Fibroblast of skin of left biceps (primary cell): ENCODE measurements at places on chromosomes 12 and 14.

DNA sequence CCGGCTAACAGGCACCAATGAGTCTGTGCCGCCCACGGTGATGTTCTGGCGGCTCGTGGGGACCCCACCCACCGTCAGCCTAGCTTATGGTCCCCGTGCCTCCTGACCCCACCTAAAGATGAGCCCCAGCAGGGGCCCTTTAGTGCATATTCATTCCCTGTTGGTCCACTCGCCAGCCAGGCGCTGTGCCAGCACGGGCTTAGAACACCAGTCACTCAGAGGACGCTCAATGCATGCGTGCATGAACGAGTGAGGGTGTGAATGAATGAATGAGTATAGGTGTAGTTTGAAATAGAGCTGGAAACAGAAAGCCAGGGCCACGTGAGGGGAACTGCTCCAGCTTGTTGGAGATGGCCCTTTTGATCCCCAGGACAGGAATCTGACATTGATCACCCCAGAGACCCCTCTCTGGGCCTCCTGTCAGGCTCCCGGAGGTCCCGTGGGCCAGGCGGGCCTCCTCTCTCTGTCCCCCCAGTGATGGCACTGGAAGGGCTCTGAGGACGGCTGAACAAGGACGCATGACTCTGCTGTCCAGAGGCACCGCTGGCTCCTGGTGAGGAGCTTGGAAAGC is 193.9 kb upstream of the C14orf180 start:
- DNase-seq, result no peak

- no peak for DNase-seq
These were observed 176.6 kb downstream of the TSPAN9 start for GRCh38 chr12:3253682-3254275.

GRCh38 chr12:47411966-47412365 is 293.9 kb downstream of the RPAP3 start:
- DNase-seq, result no peak

GRCh38 chr14:22556021-22556989 is 32.7 kb downstream of the DAD1 start:
- DNase-seq, result no peak

DNA sequence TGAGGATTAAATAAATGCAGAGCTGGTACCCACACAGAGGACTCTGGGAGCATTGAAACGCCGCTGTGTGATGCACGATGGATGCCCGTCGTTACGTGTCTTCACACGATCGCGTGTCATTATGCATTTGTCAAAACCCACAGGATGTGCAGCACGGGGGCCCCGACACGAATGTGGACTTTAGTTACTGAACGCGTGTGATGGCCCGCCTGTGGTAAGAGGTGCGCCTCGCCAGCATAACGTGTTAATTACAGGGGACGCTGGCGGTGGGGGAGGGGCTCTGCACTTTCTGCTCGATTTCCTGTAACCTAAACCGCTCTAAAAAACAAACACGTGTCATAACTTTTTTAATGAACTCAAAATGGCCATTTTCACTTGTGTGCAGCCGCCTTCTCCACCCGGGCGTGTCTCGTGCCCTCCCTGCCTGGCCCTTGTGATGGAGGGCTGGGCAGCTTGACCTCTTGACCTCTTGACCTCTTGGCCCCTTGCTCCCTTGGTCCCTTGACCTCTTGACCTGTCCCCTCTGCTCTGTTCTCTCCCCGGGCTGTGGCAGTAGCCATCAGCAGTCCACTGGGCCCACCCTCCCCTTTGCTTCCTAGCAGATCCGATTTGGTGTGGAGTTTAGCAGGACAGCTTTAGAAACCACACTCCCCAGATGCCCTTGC is 33.7 kb upstream of the GALNT9 start:
- no peak for DNase-seq

- no peak for DNase-seq
These were observed 17.1 kb downstream of the TESPA1 start for GRCh38 chr12:54967461-54967860.

DNA sequence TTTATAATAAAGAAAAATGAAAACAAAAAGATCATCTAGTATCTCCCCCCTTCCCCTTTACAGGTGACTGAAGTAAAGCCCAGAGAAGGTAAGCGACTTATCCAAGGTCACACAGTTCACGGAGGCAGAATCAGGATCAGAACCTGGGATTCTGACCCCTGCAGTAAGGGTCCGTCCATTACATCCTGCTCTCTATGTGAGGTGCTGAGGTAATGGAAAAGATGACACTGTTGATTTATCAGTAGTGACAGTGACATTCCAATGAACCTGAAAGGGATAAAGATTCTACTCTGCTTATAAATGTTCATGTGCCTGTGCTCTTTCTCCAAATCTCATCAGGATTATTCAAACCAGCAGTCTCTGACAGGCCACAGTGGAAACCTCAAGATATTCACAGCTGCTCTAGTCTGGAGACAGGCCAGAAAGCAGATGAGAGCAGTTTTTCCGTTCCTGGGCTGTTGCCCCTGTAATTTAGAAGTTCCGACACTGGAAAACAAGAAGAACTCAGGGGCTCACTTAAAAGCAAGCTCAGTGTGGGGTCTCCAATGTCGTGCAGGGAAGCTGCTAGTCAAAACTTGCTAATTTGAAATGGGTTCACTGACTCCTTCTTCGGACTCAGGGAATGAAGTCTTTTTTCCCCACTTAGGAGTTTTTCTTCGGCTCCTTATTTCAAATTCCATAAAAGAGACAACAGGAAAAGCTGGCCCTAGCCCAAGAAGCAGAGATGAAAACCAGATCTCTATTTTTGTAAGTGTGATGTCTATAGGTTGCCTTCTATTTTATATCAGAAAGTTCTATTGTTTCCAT is 131.8 kb upstream of the EEA1 start:
- peak; percentile 75 for DNase-seq

DNA sequence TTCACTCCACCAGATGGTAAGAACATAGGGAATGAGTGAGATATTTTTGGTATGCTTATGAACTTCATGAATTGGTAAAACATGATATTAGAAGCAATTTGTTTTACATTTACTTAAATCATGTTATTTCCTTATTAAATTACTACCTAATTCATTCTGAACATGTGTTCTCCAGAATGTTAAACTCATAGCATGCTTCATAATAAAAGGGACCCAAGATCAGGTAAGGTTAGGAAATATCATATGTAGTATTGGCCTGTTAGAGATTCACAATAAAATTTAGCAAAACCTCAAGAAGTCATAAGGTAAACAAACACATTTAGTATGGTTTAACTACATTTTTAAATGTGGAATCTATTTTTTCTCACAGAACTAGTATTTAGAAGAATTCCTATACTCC is 28.2 kb downstream of the PTPRQ start:
- peak; percentile 39 for DNase-seq

DNA sequence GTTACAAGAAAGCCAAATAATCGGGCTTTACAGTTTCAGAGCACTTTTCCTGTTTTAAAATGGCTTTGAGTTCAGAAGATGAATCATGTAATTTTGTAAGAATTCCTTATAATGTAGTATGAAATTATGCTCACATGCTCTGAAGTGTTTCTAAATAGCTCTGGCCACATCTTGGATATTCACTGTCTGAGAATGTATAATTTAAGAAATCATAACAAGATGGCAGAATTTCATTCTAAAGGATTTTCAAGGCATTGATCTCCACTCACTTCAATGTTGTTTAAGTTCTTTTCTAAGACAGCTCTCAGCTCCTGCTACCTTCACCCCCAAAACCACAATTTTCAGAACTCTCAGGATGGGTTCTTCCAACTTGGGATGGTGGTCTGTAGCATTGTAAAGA is 180.1 kb downstream of the DACT1 start:
- peak; percentile 54 for DNase-seq

- no peak for DNase-seq
These were observed 911.7 kb upstream of the TMEM132C start for GRCh38 chr12:127355061-127355841.

DNA sequence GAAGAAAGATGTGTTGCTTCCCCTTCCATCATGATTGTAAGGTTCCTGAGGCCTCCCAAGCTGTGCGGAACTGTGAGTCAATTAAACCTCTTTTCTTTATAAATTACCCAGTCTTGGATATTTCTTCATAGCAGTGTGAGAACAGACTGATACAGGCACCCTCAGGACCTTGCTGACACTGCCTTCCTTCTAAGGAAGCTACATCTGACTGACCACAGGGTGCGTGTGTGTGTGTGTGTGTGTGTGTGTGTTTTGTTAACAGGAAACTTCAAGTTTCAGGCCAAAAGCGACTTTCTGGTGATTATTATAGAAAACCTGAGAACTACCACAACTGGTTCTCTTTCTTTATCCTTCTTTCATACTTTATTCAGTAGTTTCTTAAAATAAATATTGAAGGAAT is 149.0 kb downstream of the CAPZA3 start:
- no peak for DNase-seq

- DNase-seq, result no peak
These were observed 9.3 kb downstream of the TESPA1 start for GRCh38 chr12:54975272-54975671.

DNA sequence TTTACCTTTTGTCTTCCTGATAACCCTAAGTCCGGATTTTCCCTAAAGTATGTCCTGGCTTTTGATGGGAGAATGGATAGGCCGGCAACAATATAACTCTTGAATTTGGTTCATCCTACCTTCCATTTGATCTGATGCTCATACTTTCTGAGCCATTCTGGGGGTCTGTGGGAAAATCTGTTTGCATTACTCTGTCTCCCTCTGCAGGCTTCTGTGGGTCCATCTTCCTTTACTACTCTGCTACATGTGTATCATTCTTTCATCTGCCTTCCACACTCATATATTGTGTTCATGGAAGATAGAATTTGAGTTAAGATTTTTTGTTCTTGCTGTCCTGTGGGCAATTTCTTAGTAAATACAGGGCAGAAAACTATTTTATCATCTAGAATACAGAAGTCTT is 101.5 kb downstream of the NAV3 start:
- DNase-seq, result no peak

- DNase-seq, result no peak
These were observed 35.9 kb downstream of the XRCC3 start for GRCh38 chr14:103679351-103679750.

DNA sequence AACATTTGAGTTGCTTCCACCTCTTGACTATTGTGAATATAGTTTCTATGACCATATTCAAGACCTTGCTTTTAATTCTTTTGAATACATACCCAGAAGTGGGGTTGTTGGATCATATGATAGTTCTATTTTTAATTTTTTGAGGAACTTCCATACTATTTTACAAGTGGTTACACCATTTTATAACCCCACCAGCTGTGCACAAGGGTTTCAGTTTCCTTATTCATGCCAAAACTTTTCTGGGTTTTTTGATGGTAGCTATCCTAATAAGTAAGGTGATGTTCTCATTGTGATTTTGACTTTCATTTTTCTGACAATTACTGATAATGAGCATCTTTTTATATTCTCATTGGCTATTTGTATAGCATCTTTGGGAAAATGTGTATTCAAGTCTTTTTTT is 109.4 kb upstream of the GARIN2 start:
- DNase-seq, result no peak

GRCh38 chr12:11762723-11763326 is 113.4 kb downstream of the ETV6 start:
- DNase-seq, result no peak

DNA sequence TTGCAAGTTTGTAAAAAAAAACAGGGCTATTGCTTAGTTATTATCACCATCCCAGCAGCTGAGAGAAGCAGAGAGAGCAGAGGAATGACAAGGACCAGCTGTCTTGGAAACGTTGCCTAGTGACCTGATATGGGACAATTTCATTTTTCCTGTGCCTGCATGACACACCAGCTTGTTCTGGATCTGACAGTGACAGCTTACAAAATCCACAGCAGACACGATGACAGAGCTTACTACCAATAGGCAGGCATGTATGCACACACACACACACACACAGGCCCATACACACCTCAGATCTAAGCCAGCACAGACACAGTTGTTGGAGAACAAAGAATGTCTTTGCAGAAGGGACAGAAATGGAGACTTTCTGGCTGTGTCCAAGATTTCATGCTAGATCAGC is 25.4 kb downstream of the HSPB8 start:
- no peak for DNase-seq
